B cell (primary cell): ENCODE measurements at places on chromosomes 1 and 21. TPM values are rescaled to one million over a fixed set of nuclear protein-coding genes. Genes with fewer than 3 reads are reported as not detected.

The AK5 gene
- polyA plus RNA-seq: 0.17 and 0.18 TPM in 2 replicates

GRCh38 chr1:156881663-156882062, 11.9 kb upstream of the PEAR1 start:
- no peak overlapping the region for H3K4me3 ChIP-seq
- no peak overlapping the region for H3K27ac ChIP-seq
- no peaks in the 10 kb centered on the region for H3K36me3 ChIP-seq
- H3K4me1 ChIP-seq: no peaks in the 10 kb centered on the region
- no peak for DNase-seq

DNA sequence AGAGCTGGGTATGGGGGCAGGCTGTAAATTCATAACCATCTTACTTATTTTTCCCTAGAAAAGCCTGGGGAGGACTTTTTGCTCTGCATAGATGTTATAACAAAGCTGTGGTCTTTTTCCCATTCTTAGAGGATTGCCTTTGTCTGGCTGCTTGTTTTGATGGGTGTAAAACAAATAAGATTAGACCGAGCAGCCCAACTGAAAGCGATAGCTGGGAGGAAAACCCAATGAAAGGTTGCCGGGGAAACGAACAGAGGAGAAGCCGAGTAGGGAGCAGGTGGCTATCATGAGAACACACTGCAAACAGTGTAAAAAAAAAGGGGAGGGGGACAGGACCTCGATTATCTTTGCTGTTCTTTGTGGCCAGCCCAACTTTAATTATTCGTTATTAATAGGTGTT, 1.9 kb downstream of the ELAVL4 start:
- H3K4me3 ChIP-seq: no peak overlapping the region
- no peaks in the 10 kb centered on the region for H3K36me3 ChIP-seq
- H3K27me3 ChIP-seq: no peaks in the 10 kb centered on the region

DNA sequence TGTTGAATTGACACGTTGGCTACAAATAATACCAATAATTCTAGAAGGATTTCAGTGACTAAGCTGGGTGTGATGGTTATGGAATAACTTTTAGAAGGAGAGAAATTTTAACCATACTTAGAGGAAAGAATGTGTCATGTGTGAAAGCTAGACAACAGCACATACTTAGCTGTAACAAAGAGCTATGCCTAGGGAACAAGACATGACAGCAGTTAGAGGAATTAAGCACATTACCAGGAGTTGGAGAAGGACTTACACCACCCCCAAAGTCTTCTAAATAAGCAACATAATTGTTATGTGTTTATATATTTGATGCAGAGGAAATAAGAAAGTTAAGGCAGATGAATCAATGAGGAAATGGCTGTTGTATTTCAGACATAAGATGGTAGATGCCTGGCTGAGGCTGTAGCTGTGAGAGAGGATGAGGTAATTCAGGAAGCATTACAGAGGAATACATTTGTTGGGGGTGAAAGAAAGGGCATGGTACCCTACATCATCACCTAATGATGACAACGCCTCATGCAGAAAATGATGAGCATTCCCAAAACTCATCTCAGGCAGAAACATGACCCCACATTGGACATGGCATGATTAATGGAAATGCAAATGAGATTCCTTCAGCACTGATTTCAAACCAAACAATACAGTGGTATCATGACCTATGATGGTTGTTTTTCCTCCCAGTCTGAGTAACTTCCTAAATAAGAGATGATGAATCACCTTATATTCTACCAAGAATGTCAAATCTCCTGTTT, 211.5 kb downstream of the LHX8 start:
- H3K4me1 ChIP-seq: peaks cover 11% of the 10 kb centered on the region
- H3K36me3 ChIP-seq: no peaks in the 10 kb centered on the region
- no peak overlapping the region for H3K4me3 ChIP-seq
- H3K27me3 ChIP-seq: no peaks in the 10 kb centered on the region
- DNase-seq: no peak

DNA sequence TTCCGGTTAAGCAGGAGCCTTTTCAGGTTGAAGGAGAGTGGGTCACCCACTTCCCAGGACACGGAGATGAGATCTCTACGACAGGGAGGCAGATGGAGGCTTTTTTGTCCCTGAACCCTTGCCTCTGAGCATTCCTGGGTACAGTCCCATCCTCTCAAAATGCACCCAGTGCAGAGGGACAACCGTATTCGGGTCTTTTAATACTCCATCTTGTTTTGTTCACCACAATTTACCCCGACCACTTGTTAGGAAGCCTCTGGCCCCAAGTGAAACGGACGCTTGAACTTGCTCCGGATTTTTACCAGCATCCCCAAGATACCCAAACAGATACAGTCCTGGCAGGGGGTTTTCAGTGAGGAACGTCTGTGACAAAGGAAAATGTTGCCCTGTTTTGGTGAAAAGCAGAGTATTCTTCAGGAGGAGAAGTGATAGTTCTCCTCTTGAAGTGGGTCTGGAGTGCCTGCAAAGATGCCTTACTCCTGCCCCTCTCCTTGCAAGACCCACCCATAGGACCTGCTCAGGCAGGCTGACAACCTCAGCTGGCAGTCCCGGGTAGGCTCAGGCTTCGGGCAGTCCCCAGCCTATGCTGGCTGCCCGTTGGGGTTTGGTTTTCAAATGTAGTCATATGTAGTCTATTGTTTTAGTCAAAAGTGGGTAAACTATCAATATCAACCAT, 669 bp upstream of the ARL8A start:
- peak; percentile 42 for DNase-seq
- peaks cover 21% of the 10 kb centered on the region for H3K36me3 ChIP-seq
- H3K4me3 ChIP-seq: peak overlapping the region; percentile 89
- peak overlapping the region; percentile 44 for H3K27ac ChIP-seq
- no peaks in the 10 kb centered on the region for H3K27me3 ChIP-seq

DNA sequence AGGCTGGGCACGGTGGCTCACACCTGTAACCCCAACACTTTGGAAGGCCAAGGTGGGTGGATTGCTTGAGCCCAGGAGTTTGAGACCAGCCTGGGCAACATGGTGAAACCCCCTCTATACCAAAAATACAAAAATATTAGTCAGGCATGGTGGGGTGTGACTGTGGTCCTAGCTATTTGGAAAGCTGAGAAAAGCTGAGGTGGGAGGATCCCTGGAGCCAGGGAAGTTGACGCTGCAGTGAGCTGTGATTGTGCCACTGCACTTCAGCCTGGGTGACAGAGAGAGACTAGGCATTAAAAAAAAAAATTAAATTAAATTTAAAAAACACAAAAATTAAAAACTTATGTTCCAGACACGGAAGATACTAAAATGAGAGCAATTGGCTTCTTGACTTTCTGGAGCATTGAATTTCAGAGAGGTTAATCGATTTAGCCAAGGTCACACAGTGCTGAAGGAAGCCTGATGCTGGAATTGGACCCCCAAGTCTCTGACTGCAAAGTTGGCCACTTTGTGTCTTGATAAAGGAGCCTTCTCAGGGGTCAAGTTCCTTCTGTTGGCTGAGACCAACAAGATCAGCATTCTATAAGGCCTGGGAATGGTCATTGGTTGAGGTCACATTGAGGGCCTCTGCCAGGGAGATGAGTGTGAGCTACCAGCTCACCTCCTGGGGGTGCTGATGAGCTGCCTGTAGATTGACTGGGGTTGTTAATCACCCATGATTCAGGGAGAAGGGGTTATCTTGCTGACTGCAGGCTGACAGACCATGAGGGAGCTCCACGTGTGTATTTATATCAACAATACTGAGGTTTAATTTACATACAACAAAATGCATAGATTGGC, 54.3 kb downstream of the RPS6KA1 start:
- H3K27me3 ChIP-seq: no peaks in the 10 kb centered on the region
- DNase-seq: no peak
- no peaks in the 10 kb centered on the region for H3K4me1 ChIP-seq
- H3K4me3 ChIP-seq: no peak overlapping the region
- H3K36me3 ChIP-seq: no peaks in the 10 kb centered on the region
- H3K27ac ChIP-seq: no peak overlapping the region

- H3K27ac ChIP-seq: no peak overlapping the region
- DNase-seq: no peak
- no peaks in the 10 kb centered on the region for H3K36me3 ChIP-seq
- no peaks in the 10 kb centered on the region for H3K4me1 ChIP-seq
- H3K4me3 ChIP-seq: no peak overlapping the region
Measured at GRCh38 chr1:228976316-228976715, 241.0 kb downstream of the RHOU start.

GRCh38 chr1:110465038-110465813, 14.3 kb downstream of the PROK1 start:
- H3K27ac ChIP-seq: no peak overlapping the region
- no peaks in the 10 kb centered on the region for H3K27me3 ChIP-seq
- H3K36me3 ChIP-seq: no peaks in the 10 kb centered on the region
- no peak overlapping the region for H3K4me3 ChIP-seq
- H3K4me1 ChIP-seq: no peaks in the 10 kb centered on the region
- DNase-seq: no peak

DNA sequence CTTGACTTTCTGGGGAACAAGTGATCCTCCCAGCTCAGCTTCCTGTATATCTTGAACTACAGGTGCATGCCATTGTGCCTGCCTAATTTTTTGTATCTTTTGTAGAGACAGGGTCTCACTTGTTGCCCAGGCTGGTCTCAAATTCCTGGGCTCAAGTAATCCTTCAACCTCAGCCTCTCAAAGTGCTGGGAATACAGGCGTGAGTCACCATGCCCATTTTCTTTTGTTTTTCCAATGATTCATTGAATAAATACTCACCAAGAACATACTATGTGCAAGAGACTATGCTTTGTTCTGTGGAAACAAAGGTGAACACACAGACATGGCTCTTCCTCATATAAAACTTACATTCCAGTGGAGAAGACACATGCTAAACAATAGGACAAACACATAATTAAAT, 407.8 kb upstream of the DAB1 start:
- no peaks in the 10 kb centered on the region for H3K4me1 ChIP-seq
- no peak overlapping the region for H3K4me3 ChIP-seq
- no peaks in the 10 kb centered on the region for H3K36me3 ChIP-seq
- no peaks in the 10 kb centered on the region for H3K27me3 ChIP-seq
- DNase-seq: no peak

- no peaks in the 10 kb centered on the region for H3K4me1 ChIP-seq
- H3K27ac ChIP-seq: no peak overlapping the region
- no peak overlapping the region for H3K4me3 ChIP-seq
- no peaks in the 10 kb centered on the region for H3K36me3 ChIP-seq
- no peaks in the 10 kb centered on the region for H3K27me3 ChIP-seq
Measured at GRCh38 chr21:31987696-31988095, 114.9 kb downstream of the HUNK start.

DNA sequence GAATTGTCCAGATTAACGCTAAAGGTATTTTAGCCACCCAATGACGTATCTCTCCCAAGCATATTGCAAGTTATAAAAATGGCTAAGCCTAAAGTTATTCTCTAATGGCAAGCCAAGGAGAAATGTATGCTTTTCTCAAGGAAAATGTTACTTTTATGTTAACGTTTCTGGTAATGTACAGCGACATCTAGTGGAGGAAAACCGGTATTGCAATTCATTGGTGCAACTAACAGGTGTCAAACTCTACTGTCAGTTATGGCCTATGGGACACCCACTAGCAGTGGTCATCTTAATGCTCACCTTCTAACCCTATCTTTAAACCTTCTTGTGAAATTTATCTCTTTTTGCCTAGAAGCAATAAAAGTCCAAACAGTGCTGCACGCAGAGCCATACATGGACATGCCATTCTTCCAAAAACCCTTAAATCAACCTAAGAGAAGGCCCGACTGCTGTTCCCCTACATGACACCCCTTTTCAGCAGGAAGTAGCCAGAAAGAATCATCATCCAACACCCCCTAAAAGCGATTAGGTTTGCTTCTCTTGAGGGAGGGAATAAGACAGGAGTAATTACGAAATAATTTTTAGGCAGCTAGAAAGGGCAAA, 68.7 kb upstream of the LRIF1 start:
- H3K4me3 ChIP-seq: no peak overlapping the region
- peaks cover 5% of the 10 kb centered on the region for H3K4me1 ChIP-seq
- H3K36me3 ChIP-seq: no peaks in the 10 kb centered on the region
- H3K27ac ChIP-seq: no peak overlapping the region
- DNase-seq: peak; percentile 71

GRCh38 chr1:94875794-94876193, 51.1 kb downstream of the CNN3 start:
- DNase-seq: no peak
- H3K27me3 ChIP-seq: peaks cover 8% of the 10 kb centered on the region
